Activated CD8-positive, alpha-beta memory T cell treated with anti-CD3 and anti-CD28 coated beads for 48 hours (primary cell): ENCODE measurements at places on chromosomes 16 and 17.

- DNase-seq: no peak
Measured at GRCh38 chr16:67395458-67396158, 2.3 kb upstream of the TPPP3 start.

DNA sequence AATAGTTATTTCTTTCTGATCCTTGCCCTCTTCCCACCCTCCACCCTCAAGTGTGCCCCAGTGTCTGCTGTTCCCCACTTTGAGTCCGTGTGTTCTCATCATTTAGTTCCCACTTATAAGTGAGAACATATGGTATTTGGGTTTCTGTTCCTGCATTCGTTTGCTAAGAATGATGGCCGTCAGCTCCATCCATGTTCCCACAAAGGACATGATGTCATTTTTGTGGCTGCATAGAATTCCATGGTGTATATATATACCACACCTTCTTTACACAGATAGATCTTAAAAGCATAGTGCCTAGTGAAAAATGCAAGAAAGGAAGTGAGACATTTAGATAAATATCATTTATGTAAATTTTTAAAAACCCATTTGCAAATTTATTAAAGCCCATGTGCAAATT, 33.1 kb downstream of the HS3ST2 start:
- DNase-seq: no peak

GRCh38 chr17:19254651-19255050, 17.5 kb downstream of the EPN2 start:
- no peak for DNase-seq

GRCh38 chr17:73520369-73520761, 123.9 kb downstream of the SDK2 start:
- no peak for DNase-seq

- DNase-seq: no peak
Measured at GRCh38 chr17:77382356-77382911, 241.7 kb downstream of the SEC14L1 start.

GRCh38 chr17:21376081-21376758, at the start of gene KCNJ12:
Gene KCNJ12, plus strand, starts transcription at chr17:21376357. Its CDS starts 38,986 bp downstream, at chr17:21415343.
- DNase-seq: no peak
